ENCODE measurements at places on chromosomes 7 and 10.

DNA sequence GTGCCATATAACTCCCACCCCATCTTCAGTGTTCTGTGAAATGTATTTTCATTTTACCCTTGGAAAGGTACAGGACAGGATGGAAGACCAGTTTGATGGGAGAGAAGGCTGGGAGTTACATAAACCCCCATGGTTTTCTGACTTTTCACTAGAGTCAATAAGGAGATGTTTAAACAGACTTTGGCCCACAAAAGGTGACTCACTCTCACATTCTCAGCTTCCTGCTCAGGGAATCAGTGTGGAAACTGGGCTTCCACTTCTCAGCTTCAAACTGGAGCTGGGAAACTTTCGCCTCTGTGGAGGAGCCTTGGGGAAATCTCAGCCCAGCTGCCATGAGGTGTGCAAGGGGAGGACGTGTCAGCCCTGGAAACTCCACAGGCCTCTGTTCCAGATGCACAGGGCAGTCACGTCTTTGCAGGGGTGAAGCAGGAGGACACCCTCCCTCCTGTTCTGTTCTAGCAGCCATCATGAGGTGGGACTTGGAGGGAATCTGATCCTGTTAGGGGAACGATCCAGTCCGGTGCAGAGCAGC, 560.5 kb upstream of the GALNT17 start:
- no peak for DNase-seq

DNA sequence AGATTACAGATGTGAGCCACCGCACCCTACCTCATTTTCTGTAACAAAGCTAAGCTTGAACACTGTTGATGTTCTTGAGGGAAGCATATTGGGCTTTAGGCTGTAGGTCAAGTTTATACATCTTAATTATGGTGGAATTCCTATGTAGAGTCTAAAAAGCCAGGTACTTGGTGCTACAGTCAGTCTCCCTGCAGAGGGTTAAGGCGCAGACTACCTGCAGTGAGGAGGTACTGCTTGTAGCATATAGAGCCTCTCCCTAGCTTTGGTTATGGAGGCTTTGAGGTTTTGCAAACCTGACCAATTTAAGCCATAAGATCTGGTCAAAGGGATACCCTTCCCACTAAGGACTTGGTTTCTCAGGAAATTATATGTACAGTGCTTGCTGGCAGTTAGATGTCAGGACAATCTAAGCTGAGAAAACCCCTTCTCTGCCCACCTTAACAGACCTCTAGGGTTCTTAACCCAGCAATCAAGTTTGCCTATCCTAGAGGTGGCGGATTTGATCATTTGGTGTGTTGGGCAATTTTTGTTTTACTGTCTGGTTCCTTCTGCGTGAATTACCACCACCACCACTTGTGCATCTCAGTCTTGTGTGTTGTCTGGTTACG, 6.0 kb downstream of the PPIA start:
- no peak for DNase-seq

GRCh38 chr10:132576671-132577349, 39.2 kb downstream of the INPP5A start:
- DNase-seq, result no peak

GRCh38 chr7:30422922-30423321, 55.7 kb downstream of the NOD1 start:
- no peak for DNase-seq

- DNase-seq, result no peak
Observed at GRCh38 chr10:131811630-131812403, 89.0 kb upstream of the PPP2R2D start.

- DNase-seq, result no peak
Observed at GRCh38 chr10:82335831-82336230, 460.8 kb downstream of the NRG3 start.

GRCh38 chr7:77200542-77200941, 923 bp upstream of the FGL2 start:
- no peak for DNase-seq

DNA sequence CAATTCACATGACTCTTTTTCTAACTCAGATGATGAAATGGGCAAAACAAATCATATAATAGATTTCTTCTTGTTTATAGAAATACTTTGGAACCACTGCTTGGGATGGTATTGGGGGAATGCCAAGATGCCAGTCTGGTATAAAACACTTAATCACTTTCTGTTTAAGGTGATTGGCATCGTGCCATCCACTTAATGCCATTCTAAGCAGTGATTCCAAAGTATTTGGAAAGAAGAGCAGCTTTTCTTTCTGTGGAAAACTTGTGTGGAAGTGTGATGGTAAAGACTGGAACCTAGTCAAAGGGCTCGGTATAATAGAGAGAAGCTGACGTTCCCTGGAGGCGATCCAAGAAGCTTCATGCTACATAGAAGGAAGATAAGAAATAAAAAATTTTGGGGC, 120.6 kb downstream of the TMEM26 start:
- no peak for DNase-seq

GRCh38 chr7:98811299-98811698, 58.5 kb downstream of the TMEM130 start:
- DNase-seq, result no peak

- DNase-seq, result no peak
Observed at GRCh38 chr10:79926037-79926436, 22.9 kb downstream of the SFTPD start.

GRCh38 chr10:12418000-12418399, 68.7 kb downstream of the CAMK1D start:
- no peak for DNase-seq
